ENCODE measurements at places on chromosomes 4 and X. TPM values are rescaled to one million over a fixed set of nuclear protein-coding genes. Genes with fewer than 3 reads are reported as not detected.
A peak's percentile ranks its signal among the peaks of the same experiment; 100 is the strongest.

DNA sequence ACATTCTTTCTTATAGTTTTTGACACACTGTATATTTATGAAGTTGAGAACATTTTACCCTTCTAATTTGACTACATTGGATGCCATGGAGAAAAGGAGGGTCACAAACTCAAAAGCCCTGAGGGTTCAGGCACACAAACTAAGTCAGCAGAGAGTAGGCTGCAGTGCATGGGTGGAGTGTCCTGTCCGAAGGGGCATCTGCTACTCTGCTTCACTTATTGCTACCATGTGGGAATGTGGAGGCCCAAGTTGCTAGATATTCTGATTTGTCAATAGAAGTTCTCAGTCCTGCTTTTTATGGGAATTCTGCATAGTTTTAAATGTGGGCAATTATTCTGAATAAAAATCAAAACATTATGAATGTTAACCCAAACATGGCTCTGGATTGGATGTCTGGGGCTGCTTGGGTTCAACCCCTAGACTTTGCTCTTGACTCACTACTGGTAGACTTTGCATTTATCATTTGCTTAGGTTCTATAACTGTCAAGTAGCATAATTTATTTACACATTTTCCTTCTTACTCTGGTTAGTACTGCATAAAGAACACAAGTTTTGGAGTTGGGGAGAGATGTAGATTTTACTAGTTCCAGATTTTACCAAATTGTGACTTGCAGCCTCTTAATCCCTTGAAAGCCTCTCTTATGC, 255.1 kb downstream of the SPRY1 start:
- H3K27ac ChIP-seq: no peak overlapping the region
- peaks cover 2% of the 10 kb centered on the region for H3K27me3 ChIP-seq
- H3K4me1 ChIP-seq: no peaks in the 10 kb centered on the region
- no peak overlapping the region for H3K4me3 ChIP-seq
- DNase-seq: no peak

The CENPVL1 gene
- not detected for total RNA-seq

The NONO gene
- 460 TPM for total RNA-seq

- no peak overlapping the region for H3K4me3 ChIP-seq
- no peak overlapping the region for H3K27ac ChIP-seq
- H3K4me1 ChIP-seq: no peaks in the 10 kb centered on the region
- H3K36me3 ChIP-seq: no peaks in the 10 kb centered on the region
- DNase-seq: no peak
Observed at GRCh38 chr4:178894126-178894525, 1451.9 kb upstream of the AGA start.

DNA sequence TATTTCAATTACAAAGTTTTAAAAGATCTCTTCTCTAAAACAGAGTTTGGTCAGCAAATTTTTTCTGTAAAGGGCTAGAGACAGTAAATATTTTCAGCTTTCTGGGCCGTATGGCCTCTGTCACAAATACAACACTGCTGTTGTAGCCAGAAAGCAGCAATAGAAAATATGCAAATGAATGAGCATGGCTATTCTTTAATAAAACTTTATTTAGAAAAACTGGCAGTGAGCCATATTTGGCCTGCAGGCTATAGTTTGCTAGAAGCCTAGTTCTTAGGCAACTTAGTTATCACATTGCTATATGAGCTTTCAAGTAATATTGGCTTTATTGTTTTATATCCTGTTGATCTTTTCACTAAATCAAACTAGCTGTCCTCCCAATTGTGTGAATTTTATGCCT, 26.5 kb upstream of the XK start:
- H3K4me1 ChIP-seq: no peaks in the 10 kb centered on the region
- no peak overlapping the region for H3K27ac ChIP-seq
- H3K27me3 ChIP-seq: no peaks in the 10 kb centered on the region

The TCP11X2 gene
- total RNA-seq: not detected

- peak; percentile 35 for DNase-seq
- peaks cover 26% of the 10 kb centered on the region for H3K27me3 ChIP-seq
- no peaks in the 10 kb centered on the region for H3K36me3 ChIP-seq
- H3K4me3 ChIP-seq: no peak overlapping the region
Observed at GRCh38 chr4:121462660-121463261, 81.9 kb upstream of the QRFPR start.

The GAR1 gene
- total RNA-seq: 30.5 TPM

DNA sequence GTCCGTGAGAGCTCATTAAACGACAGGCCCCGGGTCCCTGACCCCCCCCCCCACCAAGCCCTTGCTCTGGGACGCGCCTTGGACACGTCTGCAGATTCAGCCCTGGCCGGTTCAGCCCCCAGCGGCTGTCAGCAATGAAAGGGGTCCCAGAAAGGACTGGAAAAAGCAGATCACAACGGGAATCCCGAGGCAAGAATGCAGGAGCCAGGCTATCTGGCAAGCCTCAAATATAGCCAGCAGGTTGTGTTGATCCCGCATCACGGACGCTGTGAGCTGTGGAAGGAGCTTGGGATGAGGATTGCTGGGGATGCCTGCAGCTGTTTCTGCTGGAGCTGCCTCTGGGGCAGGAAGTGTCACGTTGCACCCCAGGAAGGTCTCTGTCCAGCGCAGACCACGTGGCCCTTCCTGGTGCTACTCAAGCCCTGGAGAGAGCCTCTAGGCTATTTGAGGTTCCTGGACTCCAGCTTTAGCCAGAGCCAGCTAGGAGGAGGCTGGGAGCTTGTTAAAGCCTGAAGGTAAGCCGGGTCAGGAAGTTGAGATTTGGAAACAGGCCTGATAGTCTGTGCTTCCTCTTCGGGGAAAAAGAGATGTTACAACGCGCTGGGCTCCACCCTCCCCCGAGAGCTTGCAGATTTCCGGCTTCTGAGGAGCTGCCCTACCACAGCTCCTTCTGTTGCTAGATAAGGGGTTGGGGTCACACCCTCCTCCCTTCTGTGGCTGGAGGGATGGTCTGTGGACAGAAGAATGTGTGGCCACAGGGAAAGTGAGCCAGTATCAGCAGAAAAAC, 19.3 kb upstream of the CSF2RA start:
- H3K36me3 ChIP-seq: no peaks in the 10 kb centered on the region
- H3K4me1 ChIP-seq: peaks cover 19% of the 10 kb centered on the region
- H3K27ac ChIP-seq: peak overlapping the region; percentile 62
- H3K27me3 ChIP-seq: no peaks in the 10 kb centered on the region
- peak; percentile 66 for DNase-seq

- H3K4me3 ChIP-seq: no peak overlapping the region
- H3K36me3 ChIP-seq: no peaks in the 10 kb centered on the region
- peaks cover 3% of the 10 kb centered on the region for H3K4me1 ChIP-seq
Observed at GRCh38 chr4:52576961-52577623, 82.0 kb downstream of the USP46 start.

GRCh38 chr4:12703036-12703435, 781.1 kb downstream of the RAB28 start:
- H3K27me3 ChIP-seq: peaks cover 2% of the 10 kb centered on the region
- no peak for DNase-seq
- H3K4me1 ChIP-seq: no peaks in the 10 kb centered on the region
- H3K4me3 ChIP-seq: no peak overlapping the region
- no peak overlapping the region for H3K27ac ChIP-seq

DNA sequence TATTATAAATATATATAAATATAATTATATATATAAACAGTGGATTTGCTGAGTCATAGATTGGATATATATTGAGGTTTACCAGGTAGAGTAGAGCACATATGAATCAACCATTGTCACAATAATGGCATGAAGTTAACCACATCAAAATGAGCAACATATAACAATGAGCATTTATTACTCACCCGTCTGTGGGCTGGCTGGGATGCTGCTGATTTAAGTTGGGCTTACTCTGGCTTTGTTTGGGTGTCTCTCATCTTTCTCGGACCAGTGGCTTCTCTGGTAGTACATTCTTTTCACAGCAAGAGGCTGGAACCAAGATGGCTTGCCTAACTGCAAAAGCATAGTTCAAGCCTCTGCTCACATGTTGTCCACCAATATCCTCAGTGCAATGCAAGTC, 111.7 kb upstream of the TAPT1 start:
- no peak for DNase-seq
- H3K4me1 ChIP-seq: no peaks in the 10 kb centered on the region
- no peak overlapping the region for H3K27ac ChIP-seq
- no peak overlapping the region for H3K4me3 ChIP-seq
- H3K27me3 ChIP-seq: no peaks in the 10 kb centered on the region

- no peak overlapping the region for H3K4me3 ChIP-seq
- H3K4me1 ChIP-seq: no peaks in the 10 kb centered on the region
- H3K27me3 ChIP-seq: peaks cover 1% of the 10 kb centered on the region
- DNase-seq: no peak
Observed at GRCh38 chr4:120443116-120443515, 376.5 kb upstream of the MAD2L1 start.

DNA sequence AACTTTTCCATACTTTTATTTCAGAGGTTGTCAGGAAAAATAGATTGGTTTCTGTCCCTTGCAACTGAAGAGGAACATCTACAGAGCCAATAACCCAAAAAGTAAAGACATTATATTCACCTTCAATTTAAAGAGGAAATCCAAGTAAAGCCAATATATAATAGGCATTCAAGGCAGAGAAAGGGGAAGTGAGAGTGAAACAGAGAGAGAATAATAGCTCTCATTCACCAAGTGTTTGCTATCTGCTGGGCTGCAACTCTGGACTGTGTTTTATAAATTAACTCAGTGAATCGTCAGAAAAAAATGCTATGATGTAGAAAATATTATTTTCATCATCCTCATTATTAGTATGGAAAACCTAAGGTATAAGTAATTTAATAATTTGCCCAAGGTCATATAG, 448.5 kb downstream of the TRAM1L1 start:
- no peaks in the 10 kb centered on the region for H3K27me3 ChIP-seq
- no peaks in the 10 kb centered on the region for H3K36me3 ChIP-seq
- no peak overlapping the region for H3K4me3 ChIP-seq
- no peaks in the 10 kb centered on the region for H3K4me1 ChIP-seq
- no peak for DNase-seq
- H3K27ac ChIP-seq: no peak overlapping the region

DNA sequence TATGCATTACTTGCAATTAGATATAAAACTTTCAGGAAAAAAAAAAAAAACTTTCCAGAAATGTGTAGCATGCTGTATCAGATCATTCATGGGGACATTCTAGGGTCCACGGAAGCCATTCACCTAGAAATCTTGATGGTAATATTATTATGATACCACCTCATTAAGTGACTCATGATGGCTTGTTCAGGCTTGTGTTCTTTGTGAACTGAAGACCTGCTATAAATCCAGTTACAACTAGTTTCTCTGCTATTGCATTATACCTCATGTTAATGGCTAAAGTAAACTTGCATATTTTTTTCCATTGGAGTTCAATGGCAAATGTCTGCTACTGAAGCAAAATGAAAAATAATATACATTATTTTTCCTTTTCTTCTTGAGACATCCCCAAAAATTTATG, 35.3 kb upstream of the PTPN13 start:
- H3K4me3 ChIP-seq: no peak overlapping the region
- H3K36me3 ChIP-seq: no peaks in the 10 kb centered on the region
- H3K27me3 ChIP-seq: peaks cover 1% of the 10 kb centered on the region
- no peak overlapping the region for H3K27ac ChIP-seq

The CSAG2 gene
- not detected for total RNA-seq

DNA sequence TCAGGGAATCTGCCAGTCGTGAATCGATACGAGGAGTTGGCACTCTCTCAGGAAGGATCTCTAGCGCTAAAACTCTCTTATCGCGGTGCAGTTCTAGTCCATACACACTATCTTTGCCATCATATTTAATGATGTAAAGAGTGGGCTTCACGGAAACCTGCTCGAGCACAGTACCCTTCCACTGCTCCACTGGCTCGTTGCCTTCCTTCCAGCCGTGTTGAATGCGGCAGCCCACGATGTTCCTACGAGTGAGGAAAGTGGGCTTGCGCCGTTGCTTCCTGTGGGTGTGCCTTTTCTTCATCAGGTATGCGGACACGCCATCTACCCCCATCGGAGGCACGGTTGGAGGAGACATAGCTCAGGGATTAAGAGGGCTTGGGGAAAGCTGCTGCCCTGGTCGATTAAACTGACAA, 661 bp downstream of the SPIN4 start:
- no peaks in the 10 kb centered on the region for H3K27me3 ChIP-seq
- H3K4me3 ChIP-seq: peak overlapping the region; percentile 86
- H3K27ac ChIP-seq: no peak overlapping the region
- DNase-seq: peak; percentile 25

GRCh38 chrX:37641859-37642258, 43.7 kb upstream of the XK start:
- no peaks in the 10 kb centered on the region for H3K27me3 ChIP-seq
- no peaks in the 10 kb centered on the region for H3K36me3 ChIP-seq
- no peaks in the 10 kb centered on the region for H3K4me1 ChIP-seq
- no peak overlapping the region for H3K27ac ChIP-seq

DNA sequence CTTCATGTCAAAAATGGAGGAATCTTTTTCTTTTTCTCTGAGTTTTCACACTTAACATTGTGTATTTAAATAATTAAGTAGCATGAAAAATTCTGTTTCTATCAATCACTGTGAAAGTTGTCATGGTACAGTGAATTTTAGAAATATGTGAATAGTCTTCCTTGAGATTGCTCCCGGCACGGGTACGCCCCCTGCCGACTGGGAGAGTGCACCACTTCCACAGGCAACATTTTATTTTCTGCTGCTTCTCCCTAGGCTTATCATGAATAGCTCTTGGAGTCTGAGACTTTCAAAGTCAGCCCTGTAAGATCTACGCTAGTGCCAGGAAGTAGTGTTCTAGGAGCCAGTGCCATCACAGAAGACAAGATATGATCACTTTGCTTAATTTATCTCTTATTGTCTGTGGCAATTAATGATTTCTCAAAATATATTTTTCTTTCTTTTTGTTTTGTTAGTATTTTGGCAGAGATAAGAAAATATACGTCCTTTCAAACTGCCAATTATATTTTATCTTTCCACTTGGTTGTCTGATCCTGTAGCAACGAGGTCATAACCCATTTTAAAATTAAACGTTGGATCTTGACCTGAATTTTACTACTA, 763.8 kb upstream of the AADAT start:
- no peak overlapping the region for H3K27ac ChIP-seq
- no peaks in the 10 kb centered on the region for H3K4me1 ChIP-seq
- peak; percentile 33 for DNase-seq
- H3K27me3 ChIP-seq: no peaks in the 10 kb centered on the region
- no peak overlapping the region for H3K4me3 ChIP-seq

GRCh38 chr4:113483131-113483530, 278.4 kb downstream of the CAMK2D start:
- peaks cover 7% of the 10 kb centered on the region for H3K4me1 ChIP-seq
- DNase-seq: no peak
- no peaks in the 10 kb centered on the region for H3K27me3 ChIP-seq
- H3K36me3 ChIP-seq: peaks cover 47% of the 10 kb centered on the region
- no peak overlapping the region for H3K4me3 ChIP-seq

- H3K36me3 ChIP-seq: peaks cover 8% of the 10 kb centered on the region
- H3K27me3 ChIP-seq: no peaks in the 10 kb centered on the region
- peaks cover 23% of the 10 kb centered on the region for H3K4me1 ChIP-seq
- H3K4me3 ChIP-seq: no peak overlapping the region
- peak overlapping the region; percentile 34 for H3K27ac ChIP-seq
Observed at GRCh38 chr4:122163301-122163700, 11.2 kb downstream of the BLTP1 start.

DNA sequence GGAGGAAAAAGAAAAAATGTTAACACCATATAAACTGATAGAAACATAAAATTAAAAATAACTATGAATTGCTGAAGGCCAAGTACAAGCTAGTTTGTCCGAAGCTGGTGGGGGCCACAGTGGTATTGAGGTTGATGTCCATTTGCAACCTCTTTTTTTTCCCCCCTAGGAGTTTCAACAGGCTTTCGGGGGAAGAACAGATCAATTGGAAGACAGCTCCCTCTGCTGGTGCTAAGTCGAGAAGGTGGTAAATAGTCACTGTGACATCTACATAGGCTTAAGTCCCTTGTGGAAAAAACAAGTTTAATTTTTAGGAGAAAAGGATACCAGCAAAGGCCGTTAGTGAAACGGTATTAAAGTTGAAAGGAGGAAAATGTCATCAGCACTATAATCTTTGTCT, 115.7 kb upstream of the ZXDA start:
- peak; percentile 21 for DNase-seq
- H3K4me3 ChIP-seq: no peak overlapping the region
- H3K27me3 ChIP-seq: no peaks in the 10 kb centered on the region

The MAOB gene
- total RNA-seq: 0.27 TPM

Data from activated CD4-positive, alpha-beta memory T cell treated with anti-CD3 and anti-CD28 coated beads for 36 hours (primary cell).